Activated CD4-positive, alpha-beta memory T cell treated with anti-CD3 and anti-CD28 coated beads for 36 hours (primary cell): ENCODE measurements at places on chromosomes 7 and 10.

DNA sequence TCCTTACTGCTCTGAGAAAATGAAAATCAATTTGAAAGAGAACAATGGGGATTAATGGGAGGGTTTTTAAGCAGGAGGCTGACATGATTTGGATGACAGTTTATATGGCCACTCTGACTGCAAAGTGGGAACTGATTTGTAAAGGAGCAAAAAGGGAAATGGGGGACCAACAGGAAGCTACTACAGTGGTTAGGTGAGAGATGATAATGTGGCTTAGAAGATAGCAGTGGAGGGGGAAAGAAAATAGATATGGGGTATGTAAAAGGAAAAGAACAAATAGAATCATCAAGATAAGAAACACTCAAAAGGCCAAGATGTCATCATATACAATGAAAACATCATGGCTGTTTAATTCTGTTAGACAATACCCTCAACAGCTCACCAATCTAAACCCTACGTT, 177.5 kb downstream of the ANK3 start:
- DNase-seq = no peak

- no peak for DNase-seq
Measured at GRCh38 chr7:33813331-33813730, 92.0 kb upstream of the BMPER start.

GRCh38 chr7:140214075-140214684, 37.4 kb upstream of the KDM7A start:
- DNase-seq = peak; percentile 69

GRCh38 chr7:82624337-82624736, 180.8 kb upstream of the CACNA2D1 start:
- DNase-seq = no peak

- peak; percentile 46 for DNase-seq
Measured at GRCh38 chr10:102504179-102504975, 605 bp downstream of the SUFU start.

DNA sequence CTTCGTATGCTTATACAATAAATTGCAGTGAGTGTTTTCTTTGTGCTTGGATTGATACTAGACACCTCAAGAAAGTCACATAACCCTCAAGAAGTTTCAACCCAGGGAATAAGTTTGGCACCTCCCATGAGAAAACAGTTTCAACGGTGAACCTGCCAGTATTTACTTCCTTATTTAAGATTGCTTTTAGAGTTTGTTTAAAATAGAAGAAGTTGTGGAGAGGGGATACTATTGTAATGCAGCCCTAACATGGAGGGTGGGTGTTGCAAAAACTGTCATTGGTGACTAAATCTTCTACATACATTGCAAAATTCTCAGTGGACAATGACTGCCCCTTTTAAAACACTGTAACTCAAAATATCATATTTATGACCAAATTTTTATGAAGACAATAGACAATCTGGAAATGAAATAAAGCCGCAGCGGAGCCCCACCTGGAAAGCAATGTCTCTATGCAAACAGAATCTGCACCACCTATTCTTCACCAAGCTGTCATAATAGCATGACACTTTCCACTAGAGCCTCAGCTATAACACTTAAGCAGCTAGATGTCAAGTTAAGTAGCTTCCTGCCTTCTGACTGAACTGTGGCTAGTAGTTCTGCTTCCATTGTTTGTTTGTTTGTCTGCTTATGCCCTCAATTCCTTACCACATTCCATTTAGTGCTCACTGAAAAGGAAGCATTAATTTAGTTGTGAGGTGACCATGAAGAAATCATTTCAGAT, 98.2 kb downstream of the MDFIC start:
- no peak for DNase-seq

GRCh38 chr10:122051609-122052385, 62.8 kb downstream of the TACC2 start:
- DNase-seq = no peak

DNA sequence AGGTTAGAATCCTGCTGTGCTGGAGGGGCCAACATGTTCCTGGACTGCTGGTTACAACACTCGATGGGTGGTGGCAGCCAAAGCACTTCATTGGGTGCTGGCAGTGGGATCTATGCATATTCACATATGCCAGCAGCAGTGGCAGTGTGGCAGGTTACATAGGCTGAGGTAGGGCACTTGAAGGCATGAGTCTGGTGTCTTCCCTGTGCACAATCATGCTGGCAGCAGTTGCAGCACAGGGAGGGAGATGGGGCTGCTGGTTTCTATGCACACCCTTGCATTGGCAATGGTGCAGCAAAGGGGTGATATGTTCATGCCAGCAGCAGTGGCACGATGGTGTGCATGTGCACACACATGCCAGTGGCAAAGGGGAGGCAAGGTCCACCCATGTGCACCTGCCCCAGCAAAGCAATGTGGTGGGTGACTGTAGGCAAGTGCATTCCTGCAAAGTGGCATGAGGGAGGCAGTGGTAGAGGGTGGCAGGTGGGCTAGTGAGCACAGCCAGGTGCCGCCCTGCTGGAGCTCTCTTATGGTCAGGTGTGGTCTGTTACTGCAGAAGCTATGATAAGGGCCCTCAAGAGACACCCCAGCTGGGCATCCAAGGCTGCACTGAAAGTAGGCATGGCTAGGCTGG, 356.2 kb upstream of the STEAP1 start:
- DNase-seq = no peak

GRCh38 chr10:62390497-62391176, 16.5 kb downstream of the ZNF365 start:
- no peak for DNase-seq

DNA sequence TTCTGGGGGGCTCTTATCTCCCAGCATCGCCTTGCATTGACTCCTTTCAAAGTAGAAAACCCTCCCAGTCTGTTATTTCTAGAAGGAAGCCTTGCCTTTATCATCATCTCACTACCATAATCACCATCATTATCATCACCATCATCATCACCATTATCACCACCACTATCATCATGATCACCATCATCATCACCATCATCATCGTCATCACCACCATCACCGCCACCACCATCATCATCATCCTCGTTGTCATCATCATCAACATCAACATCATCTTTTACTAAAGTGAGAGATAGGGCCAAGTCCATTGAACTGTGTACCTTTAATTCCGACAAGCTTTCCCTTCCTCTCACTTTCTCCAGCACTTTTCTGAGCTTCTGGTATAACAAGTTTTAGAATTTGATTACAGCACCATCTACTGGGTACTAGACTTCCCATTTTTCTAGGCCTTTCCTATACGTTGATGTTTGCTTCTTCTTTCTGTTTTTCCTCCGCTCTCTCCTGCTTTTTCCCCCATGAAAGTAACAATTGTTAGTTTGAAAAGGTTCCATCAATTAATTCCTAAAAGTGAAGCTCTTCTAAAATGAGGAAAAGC, 226.4 kb downstream of the BUB3 start:
- no peak for DNase-seq
